Activated naive CD4-positive, alpha-beta T cell treated with anti-CD3 and anti-CD28 coated beads for 36 hours (primary cell): ENCODE measurements at places on chromosomes 2 and 18. TPM values are rescaled to one million over a fixed set of nuclear protein-coding genes. Genes with fewer than 3 reads are reported as not detected.

The ZNF396 gene
- total RNA-seq = 0.74 TPM

The SMIM21 gene
- total RNA-seq = not detected

DNA sequence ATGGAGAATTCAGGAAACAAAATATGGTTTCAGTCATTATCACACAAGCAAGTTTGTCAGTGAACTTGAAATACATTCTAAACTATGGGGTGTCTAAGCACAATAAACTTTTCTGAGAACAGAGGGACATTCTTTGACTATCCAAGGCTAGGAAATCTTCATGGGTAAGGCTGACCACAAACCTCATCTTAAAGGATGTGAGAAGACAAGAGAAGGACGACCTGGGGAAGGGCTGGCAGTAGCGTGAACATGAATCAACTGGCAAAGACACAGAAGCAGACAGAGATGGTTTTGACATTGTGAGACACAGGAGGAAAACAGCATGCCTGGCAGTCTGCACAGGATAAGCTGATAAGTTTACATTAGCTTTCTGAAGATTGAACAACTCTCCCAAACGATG is 752.4 kb upstream of the SLC8A1 start:
- H3K4me1 ChIP-seq = no peaks in the 10 kb centered on the region
- no peaks in the 10 kb centered on the region for H3K27me3 ChIP-seq
- no peak overlapping the region for H3K4me3 ChIP-seq
- no peak for DNase-seq

DNA sequence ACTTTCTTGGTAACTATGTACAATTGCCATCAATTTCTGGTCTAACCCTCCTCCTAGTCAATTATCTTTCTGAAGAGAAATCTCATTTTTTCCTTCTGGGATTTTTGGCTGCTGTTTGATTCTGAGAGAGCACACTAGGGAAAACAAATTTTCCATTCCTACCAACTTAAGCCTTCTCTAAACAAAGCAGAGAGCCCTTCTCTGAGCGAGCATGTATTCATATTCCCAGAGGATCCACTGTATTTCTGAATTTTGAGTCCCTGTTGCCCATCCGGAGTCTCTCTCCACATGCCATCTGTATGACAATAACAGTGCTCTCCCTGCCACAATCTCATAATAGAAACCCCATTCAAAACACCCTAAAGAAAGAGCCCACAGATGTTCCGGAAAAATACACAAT is 78.5 kb downstream of the MAIP1 start:
- H3K27ac ChIP-seq = no peak overlapping the region
- no peaks in the 10 kb centered on the region for H3K36me3 ChIP-seq
- peaks cover 6% of the 10 kb centered on the region for H3K27me3 ChIP-seq
- H3K4me1 ChIP-seq = no peaks in the 10 kb centered on the region
- no peak for DNase-seq

GRCh38 chr2:28276076-28276618 is 116.5 kb upstream of the FOSL2 start:
- H3K4me1 ChIP-seq = peaks cover 35% of the 10 kb centered on the region
- peak overlapping the region; percentile 38 for H3K27ac ChIP-seq
- peaks cover 9% of the 10 kb centered on the region for H3K36me3 ChIP-seq
- peak; percentile 56 for DNase-seq
- H3K27me3 ChIP-seq = no peaks in the 10 kb centered on the region
- H3K4me3 ChIP-seq = no peak overlapping the region

- DNase-seq = peak; percentile 85
- H3K27ac ChIP-seq = no peak overlapping the region
- no peak overlapping the region for H3K4me3 ChIP-seq
- no peaks in the 10 kb centered on the region for H3K36me3 ChIP-seq
Observed at GRCh38 chr2:217988014-217988839, 14.6 kb downstream of the TNS1 start.
